Activated gamma-delta T cell treated with anti-CD3 and anti-CD28 coated beads, Interleukin-2, amount 50 U/mL, for 16 hours (primary cell): ENCODE measurements at places on chromosomes 1 and 21.
A peak's percentile ranks its signal among the peaks of the same experiment; 100 is the strongest.

DNA sequence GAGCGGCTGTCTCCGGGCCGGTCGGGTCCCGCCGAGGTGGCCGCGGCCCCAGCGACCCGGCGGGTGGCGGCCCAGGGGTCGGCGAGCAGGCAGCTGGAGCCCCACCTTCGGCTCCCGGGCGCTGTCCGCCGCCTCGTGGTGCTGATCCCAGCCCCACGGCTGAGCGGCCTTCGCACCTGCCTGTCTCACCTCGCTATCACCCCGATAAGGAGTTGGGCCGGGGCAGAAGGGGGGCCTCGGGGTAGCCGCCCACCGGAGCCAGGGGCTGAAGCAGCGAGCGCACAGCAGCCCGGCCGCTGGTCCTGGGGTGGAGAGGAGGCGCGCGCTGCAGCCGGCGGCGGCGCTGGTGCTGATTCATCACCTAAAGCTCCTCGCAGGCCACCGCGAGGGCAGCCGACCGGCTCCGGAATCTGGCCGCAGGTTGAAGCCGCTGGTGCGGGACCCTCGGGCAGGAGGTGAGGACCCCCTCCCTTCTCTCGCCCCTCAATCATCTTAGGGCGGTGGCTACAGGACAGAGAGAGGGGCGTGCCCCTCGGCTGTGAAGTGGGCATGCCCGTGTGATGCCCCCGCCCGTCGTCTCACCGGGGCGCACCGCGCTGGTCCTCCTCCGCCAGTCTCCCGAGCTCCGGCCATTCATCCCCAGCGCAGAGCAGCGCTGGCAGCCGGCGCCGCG lies 575 bp downstream of the TRIM67 start:
- DNase-seq, result no peak

GRCh38 chr1:169020684-169021083 lies 85.8 kb upstream of the ATP1B1 start:
- DNase-seq, result no peak

GRCh38 chr21:45251635-45252447 lies 35.9 kb downstream of the POFUT2 start:
- DNase-seq, result no peak

- DNase-seq, result no peak
Measured at GRCh38 chr1:32538887-32539583, at the start of gene ZBTB8A. Gene ZBTB8A (plus strand): TSS chr1:32539427. CDS start chr1:32592932, 53,505 bp downstream.

DNA sequence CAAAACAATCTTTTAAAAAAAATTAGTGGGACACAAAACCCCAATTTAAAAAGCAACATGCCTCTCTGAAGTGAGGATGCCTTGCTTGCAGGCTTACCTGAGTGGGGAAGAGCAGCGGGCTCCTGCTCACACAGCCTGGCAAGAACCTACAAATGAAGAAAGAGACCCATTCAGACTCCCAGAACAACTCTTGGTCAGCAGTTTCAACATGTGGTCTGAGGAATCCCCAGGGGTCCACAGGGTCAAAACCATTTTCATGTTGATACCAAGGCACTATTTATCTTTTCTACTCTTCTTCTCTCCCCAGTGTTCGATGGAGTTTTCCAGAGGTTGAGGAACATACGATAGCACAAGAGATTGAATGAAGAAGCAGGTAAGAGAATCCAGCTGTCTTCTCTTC lies 55.9 kb downstream of the SIPA1L2 start:
- DNase-seq, result no peak

DNA sequence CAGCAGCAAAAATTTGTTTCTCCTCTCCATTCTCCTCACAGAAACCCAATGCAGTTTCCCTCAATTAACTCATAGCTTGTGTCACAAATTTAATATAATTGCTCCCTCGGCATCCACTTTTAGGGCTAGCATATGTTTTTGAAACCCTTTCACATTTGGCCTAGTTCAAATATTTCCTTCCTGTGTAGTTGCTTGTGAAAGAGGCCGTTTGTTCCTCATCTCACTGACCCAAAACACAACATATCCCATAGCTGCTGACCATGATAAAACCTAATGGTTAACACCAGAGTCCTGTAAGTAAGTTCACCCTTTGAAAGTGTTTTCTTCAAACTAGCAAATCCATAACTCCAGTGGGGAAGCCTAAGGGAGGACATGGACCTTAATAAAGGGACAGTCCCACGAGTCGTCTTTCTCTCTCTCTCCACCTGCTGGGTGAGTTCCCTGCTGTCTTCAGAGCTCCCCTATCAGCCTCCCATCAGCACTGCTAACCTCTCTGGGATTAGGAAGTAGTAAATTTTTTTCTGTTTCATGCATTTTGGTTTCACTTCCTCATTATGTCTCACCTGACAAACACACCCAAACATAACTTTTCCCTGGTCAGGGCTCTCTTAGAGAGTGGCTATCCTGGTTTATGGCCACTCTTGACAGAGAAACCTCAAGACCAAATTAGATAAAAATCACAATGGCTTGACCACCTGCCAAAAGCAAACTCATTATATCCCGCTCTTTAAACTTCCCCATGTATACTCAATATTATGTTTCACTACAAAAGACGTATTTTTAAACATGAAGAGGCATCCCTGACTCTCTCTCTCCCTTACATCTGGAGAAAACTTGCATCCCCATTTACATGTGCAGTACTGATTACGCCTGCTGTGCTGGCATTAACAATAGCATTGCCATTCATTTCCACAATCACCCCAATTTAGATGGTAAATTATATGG lies 177.7 kb upstream of the HP1BP3 start:
- no peak for DNase-seq

DNA sequence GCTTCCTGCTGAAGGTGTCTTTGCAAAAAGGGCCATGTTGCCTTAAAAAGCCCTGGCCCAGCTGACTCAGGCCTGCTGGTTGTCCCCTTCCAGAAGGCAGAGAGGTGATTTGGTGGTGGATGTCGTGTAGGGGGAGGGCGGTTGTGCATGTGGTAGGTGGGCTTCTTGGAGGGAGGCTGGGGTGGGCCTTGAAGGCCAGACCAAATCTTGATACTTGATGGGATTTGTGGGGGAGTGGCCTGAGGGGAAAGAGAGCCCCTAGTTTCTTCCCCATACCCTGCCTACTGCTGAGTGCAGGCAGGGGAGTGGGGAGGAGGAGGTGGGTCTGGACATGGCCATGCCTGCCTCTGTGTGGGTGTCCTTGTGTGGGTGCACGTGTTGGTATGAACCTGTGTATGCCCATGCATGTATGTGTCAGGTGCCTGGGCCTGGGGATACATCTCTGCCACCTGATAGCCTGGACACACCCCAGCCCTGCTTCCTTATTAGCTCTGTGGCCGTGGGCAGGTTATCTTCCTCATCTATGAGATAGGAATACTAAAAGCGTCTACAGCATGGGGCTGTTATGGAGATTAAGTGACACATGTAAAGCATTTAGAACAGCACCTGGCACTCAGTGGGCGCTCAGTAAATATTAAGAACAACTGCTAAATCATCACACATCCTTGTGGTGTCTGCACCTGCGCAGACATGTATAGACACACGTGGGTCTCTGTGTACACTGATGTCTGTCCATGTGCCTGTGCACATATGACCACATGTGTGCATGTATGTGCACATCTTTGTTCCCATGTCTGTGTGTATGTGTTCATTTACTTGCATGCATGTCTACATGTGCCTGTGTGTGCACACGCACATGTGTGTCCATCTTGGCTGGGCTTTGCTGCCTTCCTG lies 17.0 kb downstream of the FAM151A start:
- DNase-seq, result no peak

GRCh38 chr1:19169642-19170041 lies 40.4 kb downstream of the UBR4 start:
- DNase-seq, result no peak

DNA sequence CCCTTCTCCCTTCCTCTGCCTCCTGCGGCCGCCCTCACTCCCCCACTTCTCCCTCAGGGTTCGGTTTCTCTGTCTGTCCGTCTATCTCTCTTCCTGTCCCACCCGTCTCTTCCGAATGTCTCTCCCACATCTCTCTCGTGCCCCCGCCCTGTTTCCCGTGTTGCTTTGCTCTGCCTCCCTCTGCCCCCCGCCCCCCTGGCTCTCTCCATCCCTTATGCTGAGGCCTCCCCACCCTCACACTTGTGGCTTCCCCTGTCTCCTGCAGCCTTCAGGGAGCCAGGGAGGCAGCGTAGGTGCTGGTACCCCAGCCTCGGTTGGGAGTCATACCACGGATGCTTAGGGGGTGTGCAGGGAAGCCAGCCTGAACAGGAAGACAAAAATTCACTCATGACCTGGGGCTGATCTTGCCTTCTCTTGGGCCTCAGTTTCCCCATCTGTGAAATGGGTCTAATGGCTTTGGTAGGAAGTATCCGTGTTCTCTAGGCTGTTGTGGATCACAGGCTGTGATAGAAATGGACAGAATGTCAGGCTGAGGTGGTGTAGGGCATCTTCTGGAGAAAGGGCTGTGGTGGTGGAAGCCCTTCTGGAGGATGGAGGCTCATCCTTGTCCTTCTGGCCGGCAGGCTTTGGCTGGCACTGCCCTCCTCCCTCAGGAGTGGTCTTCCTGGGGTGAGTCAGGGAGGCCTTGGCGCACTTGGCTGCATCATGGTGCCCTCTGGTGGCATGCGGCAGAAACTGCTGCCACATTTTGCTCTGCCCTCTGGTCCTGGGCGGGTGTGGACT lies 55.5 kb downstream of the FOXO6 start:
- DNase-seq, result peak; percentile 41

GRCh38 chr21:25809013-25809412 lies 74.2 kb downstream of the GABPA start:
- DNase-seq, result no peak

GRCh38 chr1:63907051-63907450 lies 133.2 kb downstream of the ROR1 start:
- DNase-seq, result no peak

GRCh38 chr1:27298632-27299384 lies 23.2 kb upstream of the TMEM222 start:
- DNase-seq, result no peak

DNA sequence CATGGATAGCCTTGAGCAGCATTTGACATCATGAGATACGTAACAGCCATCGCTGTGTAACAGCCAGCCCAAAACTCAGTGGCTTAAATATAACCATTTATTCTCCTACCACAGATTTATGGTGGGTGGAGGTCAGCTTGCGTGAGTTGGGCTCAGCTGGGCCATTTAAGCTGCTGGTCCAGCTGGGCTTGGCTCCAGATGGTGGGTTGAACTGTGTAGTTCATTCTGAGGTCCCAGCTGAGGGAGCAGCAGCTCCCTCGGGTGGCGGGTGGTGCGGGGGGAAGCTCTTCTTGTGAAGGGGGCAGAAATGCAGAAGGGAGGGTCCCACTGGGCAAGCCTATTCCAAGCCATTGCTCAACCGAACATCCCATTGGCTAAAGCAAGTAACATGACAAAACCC lies 75.9 kb downstream of the IGSF21 start:
- DNase-seq, result no peak

GRCh38 chr1:81449786-81450185 lies 350.9 kb upstream of the ADGRL2 start:
- DNase-seq, result no peak

DNA sequence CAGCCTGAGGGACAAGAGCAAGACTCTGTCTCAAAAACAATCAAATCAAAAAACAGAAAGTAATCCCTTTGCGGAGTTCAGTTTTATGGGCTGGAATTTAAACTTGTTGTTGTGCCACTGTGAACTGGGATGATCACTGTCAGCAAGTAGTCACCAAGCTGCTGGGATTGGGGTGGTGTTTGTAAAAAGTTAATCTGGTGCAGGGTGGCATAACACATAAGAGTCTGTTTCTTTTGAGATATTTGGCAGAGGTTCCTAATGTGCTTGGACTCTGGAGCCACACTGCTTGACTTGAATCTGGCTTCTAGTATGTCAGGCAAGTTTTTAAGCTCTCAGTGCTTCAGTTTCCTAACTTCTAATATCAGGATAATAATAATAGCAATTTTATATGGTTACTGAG lies 6.6 kb downstream of the CLIC4 start:
- DNase-seq, result no peak

DNA sequence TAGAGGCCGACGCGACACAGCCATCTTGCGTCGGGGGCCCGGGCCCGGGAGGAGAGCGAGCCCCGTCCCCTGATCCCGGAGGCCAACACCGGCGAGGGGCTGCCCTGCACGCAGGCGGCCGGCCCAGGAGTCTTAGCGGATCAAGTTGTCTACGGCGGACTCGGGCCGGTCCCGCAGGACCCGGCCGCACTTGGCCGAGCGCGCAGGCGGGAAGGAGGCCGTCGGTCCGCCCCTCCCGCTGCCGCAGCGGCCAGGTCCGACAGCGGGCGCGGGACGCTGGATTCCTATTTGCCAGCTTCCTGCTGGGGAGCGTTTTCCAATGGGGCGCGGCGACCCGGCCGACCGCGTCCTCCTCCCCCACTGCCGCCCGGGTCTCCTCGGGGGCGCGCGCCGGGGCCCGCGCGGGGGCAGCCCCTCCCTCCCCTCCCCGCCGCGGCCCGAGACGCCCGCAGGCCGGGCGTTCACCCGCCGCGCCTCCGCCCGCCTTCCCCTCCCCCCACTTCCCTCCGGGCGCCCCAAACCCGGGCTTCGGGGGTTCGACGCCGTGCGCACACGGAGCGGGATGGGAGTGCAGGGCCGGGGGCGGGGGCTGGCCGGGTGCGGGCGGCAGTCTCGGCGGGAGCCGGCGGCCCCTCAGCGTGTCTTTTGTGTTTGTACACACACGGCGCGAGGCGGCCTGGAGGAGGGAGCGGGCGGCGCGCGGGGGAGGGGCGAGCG lies 517 bp upstream of the H3-3A start:
- DNase-seq, result peak; percentile 28

DNA sequence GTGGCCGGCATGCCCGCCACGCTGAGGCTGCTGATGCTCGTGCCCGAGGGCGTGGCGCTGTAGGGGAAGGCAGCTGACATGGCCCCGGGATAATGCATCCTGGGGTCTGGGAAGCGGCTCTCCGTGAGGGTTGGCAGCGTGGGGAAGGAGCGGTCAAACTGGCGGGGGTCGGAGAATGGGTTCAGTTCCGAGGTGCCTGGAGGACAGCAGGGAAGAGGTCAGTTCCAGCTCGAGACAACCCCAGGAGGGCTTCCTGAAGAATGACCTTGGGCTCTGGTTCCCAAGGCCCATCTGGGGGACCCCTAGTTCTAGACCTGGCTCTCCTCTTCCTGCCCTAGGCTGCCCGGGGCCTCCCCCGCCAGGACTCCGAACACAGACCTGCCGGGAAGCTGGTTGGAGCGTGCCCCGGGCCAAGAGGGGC lies 27.6 kb downstream of the RUNX3 start:
- no peak for DNase-seq

DNA sequence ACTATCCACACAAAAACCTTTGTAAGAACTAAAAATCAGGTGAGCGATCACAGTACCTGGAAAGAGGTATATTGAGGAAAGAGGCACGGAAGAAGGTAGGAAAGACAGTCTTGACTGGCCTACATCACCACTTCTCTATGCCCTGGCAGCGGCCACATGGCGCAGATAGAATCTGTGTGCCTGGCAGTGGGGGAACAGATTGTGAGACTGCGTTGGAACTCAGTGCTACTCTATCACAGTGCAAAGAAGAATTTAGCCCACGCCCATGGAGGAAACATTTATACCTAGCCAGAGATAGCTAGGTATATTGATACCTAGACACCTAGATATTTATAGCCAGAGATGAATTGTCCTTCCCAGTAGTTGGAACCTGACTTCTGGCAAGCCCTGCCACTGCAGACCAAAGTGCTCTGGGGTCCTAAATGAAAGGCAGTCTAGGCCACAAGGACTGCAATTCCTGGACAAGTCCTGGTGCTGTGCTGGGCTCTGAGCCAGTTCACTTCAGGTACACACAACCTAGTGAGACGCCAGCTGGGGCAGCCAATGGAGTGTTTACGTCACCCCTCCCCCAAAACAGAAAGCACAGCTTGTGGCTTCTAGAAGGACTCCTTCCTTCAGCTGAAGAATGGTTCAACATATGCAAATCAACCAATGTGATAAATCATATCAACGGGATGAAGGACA lies 51.9 kb downstream of the DHX9 start:
- DNase-seq, result no peak
